ENCODE measurements at places on chromosomes 13 and 19.

DNA sequence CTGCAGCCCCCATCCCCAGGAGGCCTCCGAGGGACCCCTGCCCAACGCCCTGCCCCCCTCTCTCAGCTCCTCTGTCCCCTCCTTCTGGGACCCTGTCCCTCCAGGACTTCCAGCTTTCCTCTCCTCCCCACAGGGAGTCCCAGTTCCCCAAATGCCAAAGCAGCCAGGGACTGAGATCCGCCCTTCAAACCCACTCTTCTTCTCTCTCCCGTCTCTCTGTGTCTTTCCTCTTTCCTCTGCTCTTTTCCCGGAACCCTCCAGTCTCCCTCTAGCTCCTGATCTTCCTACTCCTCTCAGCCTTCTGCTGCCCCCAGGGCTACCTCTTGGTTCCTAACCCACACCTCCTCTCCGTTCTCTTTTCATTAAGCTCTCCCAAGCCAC lies 377 bp downstream of the CA11 start:
- no peak for DNase-seq

DNA sequence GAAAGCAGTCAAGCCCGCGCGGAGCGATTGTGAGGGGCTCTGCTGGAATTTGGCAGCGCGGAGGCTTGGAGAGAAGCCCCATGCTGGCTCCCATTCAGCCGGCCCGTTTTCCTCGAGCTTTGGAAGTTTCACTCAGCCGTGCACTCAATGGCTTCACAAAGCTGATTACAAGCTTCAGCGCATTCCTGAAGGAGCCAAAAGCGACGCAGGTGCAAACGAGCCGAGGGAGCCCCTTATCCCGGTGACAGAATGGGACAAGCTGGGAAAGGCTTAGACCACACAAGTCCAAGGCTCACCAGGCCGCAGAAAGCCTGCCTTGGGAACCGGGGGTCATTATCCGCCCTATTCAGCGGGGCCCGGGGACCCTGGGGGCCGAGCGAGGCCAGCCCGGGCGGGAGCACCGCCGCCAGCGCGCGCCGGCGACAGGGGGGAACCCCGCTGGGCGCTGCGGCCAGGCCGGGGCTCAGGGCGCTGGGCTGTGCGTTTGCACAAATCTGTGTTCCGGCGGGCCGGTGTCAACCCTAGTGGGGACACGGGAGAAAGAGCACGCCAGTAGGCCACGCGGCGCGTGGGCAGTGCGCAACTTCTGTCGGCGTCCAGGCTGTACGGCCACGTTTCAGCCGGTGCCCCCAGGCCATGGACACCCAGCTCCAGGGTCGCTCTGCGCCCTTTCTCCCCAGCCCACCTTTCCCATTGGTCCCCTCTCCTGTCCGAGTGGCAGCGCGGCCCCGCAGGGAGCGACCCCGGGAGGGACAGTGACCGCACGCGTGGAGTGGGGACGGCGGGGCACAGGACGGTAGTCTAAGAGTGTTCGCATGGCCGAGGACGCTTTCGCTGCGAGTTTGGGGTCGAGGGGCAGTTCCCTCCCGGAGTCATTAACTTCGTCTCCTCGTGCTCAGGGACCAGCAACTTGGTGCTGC lies 37.3 kb downstream of the SOX1 start:
- DNase-seq, result no peak

DNA sequence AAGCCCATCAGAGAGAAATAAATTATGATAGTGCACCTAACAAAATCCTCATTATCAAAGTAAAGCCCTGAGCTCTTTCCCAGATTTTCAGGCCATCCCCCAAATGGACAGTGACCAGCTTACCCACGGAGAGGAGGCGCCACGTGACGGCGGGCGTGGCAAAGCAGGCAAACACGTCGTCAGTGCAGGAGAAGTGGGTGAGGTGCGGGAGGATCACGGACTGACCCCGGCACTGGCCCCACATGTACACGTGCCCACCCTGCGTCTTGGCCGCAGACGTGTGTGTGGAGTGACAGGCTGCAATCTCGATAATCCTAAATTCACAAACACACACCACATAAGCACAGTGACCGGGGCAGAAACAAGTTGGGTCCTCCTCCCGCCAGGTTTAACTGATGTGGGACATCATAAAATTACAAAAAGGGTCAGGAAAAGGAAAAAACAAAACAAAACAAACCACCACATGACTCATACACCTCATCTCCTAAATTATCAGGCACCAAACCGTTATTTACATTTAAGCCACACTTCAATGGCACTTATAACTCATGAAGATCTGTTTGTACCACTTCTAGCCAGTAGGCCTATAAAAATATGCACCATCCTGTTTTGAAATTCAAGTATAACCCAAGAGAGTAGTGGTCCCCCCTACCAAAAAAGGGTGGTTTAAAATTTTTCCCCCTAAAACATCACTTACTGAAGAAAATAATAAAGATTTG lies 30.1 kb downstream of the RCBTB2 start:
- no peak for DNase-seq

DNA sequence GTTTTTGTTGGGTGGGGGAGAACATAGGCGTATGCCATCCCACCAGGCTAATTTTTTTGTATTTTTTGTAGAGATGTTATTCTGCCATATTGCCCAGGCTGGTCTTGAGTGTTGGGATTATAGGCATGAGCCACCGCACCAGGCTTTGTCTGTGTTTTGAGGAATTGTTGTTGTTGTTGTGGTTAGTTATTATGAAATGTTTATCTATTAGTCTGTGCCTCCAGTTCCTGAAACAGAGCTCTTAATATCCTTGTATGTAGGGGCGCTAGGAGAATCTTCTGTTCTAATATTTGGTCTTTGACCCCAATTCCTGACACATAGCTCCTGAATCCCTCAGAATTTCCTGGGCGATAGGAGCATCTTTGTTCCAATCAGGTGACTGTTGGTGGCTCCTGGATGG lies 5.6 kb upstream of the LATS2 start:
- DNase-seq, result no peak

DNA sequence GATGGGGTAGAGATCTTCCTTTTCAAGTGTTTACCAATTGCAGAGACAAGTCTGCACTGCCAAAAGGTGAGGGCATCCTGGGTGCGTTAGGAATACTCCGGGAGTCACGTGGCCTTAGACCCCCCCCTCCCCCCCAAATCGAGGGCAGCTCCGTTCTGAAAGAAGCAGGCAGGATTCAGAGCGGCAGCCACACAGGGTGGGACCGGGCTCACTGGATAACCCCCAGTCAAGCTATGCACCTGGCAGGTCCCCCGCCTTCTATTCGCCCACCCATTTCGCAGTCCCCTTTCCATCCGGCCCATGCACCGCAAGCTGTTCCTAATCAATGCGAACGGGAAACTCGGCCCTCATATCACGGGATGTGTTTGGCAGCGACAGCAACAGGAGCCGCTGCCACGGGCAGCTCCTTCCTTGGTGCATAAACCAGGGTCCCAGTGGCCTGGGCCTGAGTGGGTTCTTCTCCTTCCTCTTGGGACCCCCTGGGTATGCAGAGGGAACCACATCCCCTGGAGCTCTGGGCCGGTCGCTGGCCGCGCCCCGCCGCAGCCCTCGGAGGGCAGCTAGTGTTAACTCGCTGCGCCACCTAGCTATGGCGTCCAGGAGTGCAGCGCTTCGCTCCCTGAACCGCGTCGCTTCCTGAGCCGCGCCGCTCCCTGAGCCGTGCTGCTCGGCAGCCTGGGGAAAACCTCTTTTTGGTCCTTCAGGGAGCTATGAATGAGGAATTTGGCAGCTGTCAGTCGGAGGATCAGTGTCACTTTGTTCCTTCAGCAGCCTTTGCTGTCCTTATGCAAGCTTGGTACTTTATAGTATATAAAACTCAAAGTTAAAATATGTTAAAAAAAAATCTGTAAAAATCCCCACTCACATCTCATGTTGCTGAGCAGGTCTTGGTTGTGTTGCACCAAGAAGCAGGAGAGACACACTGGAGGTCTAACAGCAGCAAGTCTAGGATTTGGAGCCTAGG lies 41.4 kb downstream of the LYL1 start:
- peak; percentile 51 for DNase-seq

GRCh38 chr19:54448774-54449700 lies at the start of gene LENG8:
Gene LENG8 (plus strand): TSS chr19:54449199. CDS start chr19:54451345, 2,146 bp downstream.
- peak; percentile 94 for DNase-seq

- DNase-seq, result no peak
Measured at GRCh38 chr19:30393046-30393445, 20.9 kb downstream of the ZNF536 start.

DNA sequence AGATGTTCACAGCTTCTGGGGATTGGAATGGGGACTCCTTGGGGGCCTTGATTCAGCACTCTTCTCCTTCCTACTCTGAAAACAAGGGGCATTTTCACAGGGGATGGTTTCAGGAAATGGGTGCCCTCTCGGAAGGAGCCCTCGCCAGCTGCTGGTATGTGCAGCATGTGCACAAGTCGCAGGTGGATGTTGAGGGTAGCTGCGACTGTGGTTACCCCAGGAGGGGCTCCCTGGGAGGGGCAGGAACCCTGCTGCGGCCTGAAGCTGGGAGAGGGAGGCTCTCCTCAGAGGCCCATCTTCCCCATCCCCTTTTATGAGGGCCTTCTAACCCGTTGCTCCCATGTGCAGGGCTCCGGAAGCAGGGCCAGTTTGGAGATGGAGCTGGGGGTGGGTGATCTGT lies 6.2 kb downstream of the ZNF446 start:
- no peak for DNase-seq

DNA sequence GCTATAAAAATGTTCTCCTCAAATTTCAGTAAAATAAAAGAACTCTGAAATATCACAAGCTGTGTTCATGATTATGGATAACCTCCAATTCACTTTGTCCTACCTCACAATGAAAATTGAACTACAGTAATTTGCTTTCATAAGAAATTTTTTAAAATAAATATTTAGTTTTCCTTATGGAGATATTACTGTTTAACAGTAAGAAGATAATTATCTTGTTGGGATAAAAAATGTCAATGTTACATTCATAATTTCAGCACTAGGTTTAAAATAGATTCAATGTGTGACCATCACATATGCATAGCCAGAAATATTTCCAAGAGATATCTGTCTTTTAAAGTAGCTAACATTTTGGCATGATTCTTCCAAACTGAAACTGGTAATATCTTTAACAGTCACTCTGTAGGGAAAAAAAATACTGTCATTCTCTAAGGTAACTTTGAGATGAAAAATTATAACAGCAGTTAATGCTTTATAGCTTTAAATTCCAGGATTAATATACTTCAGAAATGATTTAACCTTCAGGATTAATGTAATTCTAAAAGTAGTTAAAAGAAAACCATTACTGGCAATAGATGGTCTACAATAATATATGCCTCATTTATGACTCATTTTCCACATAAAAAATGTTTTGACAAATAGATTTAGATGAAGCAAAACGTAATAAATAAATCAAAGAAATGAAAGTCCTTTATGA lies 91.3 kb downstream of the SPRY2 start:
- no peak for DNase-seq

DNA sequence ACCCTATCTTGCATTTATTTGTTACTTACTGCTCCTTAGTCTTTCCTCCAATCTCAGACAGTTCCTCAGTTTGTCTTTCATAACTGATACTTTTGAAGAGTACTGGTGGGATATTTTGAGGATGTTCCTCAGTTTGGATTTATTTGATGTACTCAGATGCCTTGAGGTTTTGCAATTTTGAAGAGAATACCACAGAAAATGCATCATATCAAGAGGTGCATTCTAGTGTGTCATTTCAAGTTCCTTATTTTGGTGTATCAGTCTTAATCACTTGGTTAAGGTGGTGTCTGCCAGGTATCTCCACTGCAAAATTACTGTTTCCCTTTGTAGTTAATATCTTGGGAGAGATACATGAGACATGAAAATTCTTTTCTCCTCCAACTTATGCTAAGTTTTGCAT lies 75.1 kb downstream of the URI1 start:
- DNase-seq, result no peak

GRCh38 chr13:66402066-66402465 lies 828.1 kb downstream of the PCDH9 start:
- DNase-seq, result peak; percentile 69

- DNase-seq, result no peak
Measured at GRCh38 chr19:29908963-29909944, 32.8 kb upstream of the URI1 start.

GRCh38 chr19:41930926-41931592 lies 2.8 kb upstream of the ERFL start:
- DNase-seq, result no peak

DNA sequence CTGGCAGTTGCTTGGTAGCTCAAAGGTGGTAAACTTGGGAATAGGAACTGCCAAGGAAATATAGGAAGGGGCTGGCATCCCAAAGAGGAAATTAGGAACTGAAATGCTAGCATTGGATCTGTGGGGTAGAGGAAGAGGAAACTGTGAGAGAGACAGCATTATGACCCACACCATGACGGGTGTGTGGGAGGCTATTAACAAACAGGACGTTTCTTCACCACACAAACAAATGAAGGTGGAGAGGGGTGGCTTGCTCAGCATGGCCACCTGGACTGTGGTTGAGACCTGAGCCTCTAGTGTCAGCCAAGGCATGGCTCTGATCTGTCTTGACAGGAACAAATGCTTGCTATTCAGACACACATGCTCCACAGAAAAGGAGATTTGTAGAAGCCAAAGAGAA lies 178.2 kb downstream of the B3GLCT start:
- DNase-seq, result no peak

- no peak for DNase-seq
Measured at GRCh38 chr19:50512999-50513745, 541 bp downstream of the ASPDH start.

- no peak for DNase-seq
Measured at GRCh38 chr13:96672016-96672415, 322.3 kb downstream of the OXGR1 start.

GRCh38 chr19:6945733-6946132 lies 58.4 kb downstream of the ADGRE1 start:
- DNase-seq, result no peak

DNA sequence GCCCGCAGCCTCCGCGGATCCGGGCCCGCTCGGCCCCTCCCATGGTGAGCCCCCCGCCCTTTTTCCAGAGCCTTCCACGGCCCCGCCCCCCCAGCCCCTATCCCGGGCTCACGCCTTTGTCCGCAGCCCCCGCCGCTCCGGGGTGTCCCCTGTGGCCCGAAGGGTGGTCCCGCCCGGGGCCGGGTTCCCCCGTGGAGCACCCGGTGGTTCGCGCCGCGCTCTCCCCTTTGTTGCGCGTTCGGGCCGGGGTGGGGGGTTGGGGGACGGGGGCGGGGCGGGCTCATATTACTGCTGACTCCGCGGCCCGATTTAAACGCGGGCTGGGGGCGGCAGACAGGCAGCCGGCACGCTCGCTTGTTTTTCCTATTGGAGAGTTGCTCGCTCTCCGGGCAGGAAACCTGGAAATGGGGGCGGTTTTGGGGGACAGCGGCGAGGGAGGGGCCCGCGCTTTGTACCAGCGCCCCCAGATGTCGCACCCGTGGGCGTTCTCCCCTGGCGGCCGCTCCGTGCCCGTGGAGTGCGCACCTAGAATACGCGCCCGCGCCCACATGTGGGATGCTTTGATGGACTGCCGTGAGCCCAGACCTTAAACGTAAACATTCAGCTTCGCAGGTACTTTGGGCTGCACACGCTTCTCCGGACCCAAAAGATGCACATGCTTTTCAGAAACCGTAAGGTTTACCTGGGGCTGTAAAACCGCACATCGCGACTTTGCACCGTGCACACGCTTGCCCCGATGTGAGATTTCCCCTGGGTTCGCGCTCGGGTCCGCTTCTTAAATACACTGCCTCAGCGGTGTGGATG lies 699 bp downstream of the PTOV1 start:
- DNase-seq, result peak; percentile 33

GRCh38 chr19:6376512-6377190 lies 918 bp upstream of the PSPN start:
- DNase-seq, result no peak
